Stimulated activated CD8-positive, alpha-beta memory T cell treated with anti-CD3 and anti-CD28 coated beads, Interleukin-15, amount 100 ng/mL, for 24 hours (primary cell): ENCODE measurements at places on chromosomes 16 and 17.

DNA sequence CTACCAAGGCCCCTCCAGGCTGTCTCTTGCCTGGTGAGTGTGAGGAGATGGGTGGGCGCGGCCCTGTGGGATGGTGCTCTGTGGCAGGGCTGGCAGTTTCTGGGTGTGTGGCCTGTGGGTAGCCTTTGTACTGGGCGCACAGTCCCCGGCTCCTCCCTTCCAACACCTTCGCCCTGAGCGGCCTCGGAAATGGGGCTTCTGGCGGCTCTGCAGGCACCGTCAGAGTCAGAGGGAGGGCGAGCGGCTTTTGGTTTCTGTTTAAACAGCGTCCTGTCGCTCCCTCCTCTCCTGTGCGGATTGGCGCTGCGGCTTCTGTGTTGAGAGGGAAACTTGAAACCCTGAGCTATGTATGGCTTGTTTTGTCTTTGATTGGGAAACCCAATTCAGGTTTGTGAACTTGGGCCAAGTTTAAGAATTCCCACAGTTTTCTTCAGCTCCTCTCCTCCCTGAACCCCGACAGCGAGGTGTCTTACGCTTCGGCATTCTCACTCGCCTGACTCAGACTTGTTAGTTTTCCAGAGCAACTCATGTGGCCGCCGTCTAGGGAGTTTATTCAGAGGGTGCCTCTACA is 8.3 kb upstream of the ZNF750 start:
- DNase-seq = no peak

- no peak for DNase-seq
These were observed 112.3 kb upstream of the CLEC3A start for GRCh38 chr16:77910021-77910420.

DNA sequence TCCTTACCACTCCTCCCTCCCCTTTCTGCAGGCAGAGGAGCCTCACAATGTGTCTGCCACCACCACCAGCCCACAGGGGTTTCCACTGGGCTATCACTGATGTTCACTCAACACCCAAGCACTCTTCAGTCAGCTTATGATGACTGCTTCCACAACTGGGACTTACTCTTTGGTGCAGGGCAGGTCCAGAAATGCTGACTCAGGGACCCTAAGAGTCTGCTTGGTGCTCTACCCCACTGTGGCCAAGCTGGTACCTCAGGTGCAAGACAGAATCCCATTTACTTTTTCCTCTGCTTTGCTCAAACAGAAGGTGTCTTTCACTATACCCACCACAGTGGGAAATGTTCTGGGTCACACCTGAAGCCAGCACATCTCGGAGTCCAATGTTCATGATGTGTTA is 40.1 kb downstream of the ZNF267 start:
- DNase-seq = no peak

DNA sequence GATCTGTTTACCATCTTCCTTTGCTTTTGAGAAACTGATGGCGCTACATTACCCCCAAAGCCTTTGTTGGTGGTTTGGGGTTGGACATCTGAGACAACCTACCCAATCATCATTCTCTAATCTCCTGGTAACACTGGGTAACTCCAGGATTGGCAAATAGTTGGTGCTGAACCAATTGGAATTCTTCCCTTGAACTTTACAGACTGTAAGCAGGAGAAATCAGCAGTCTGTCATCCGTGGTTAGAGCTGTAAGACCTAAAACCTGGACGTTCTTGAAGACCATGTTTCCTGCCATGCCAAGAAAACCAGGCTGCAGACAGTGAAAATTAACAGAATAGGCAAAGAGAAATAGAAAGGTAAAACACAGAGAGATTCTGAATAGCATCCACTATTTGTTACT is 398.8 kb upstream of the SALL1 start:
- no peak for DNase-seq

- no peak for DNase-seq
These were observed 42.0 kb downstream of the FOXK2 start for GRCh38 chr17:82561429-82562035.

GRCh38 chr16:27370318-27370717 is 31.7 kb upstream of the IL21R start:
- no peak for DNase-seq

GRCh38 chr17:1713878-1714426 is 3.8 kb upstream of the TLCD2 start:
- no peak for DNase-seq

GRCh38 chr17:37725021-37725595 is 19.8 kb downstream of the HNF1B start:
- DNase-seq = no peak
